ENCODE measurements at places on chromosomes 4 and X.

GRCh38 chr4:136864604-136865185, 667.6 kb downstream of the PCDH18 start:
- peak; percentile 23 for DNase-seq

GRCh38 chr4:42112846-42113245, 39.6 kb downstream of the BEND4 start:
- no peak for DNase-seq

- DNase-seq, result no peak
These were observed 102.5 kb downstream of the ASMT start for GRCh38 chrX:1717373-1717772.

GRCh38 chr4:80073473-80074008, 512 bp upstream of the ANTXR2 start:
- peak; percentile 35 for DNase-seq

DNA sequence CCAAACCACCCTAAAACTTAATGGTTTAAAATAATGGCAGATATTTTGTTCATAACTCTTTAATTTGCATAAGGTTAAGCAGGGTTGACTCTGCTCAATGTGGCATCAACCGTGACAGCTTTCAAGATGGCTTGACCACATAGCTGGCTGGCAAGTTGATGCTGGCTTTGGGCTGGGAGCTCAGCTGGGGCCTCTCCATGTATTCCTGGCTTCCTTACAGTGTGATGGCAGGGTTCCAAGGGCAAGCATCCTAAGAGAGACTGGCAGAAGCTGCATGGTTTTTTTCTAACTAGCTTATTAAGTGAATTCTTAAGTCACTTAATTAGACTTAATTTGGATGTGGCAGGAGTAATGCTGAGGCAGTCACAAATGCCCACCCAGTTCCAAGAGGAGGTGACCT, 4.5 kb downstream of the RP2 start:
- DNase-seq, result no peak

Data from stimulated activated CD4-positive, alpha-beta T cell treated with anti-CD3 and anti-CD28 coated beads, Interleukin-15, amount 100 ng/mL, for 24 hours (primary cell).